ENCODE measurements at places on chromosomes 2 and 18. TPM values are rescaled to one million over a fixed set of nuclear protein-coding genes. Genes with fewer than 3 reads are reported as not detected.

GRCh38 chr2:12099374-12099773 is 352.9 kb downstream of the LPIN1 start:
- no peak for DNase-seq

- DNase-seq = no peak
Observed at GRCh38 chr2:190137561-190137960, 75.0 kb upstream of the MSTN start.

DNA sequence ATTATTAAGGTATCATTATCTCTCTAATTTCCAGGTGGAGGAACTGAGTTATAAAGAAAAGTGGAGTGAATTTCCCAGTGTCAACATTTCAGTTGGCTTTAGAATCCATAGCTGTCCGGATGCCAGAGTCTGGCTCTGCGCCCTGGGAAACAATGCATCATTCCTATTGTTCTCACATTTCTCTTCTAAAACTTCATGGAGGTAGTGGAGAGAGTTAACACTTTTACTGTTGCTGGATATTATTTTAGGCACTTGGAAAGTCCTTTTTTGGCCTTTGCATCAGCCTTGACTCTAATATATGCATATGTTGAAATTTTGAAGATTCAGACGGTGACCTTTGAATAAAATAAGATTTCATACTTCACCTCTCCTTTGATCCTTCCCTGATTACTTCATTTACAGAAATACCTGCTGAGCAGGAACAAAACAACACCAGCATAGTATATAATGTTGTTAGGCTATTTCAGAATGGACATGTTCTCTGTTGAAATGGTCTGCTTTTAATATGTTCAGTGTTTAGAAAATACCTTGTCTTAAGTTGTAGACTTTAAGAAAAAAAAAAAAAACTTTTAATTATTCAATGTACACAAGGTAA is 148.8 kb downstream of the EPHA4 start:
- DNase-seq = no peak

Gene RAB6C
- not detected for total RNA-seq

Gene TMEM178A
- 1.5 TPM for total RNA-seq

Gene ATOH8
- 69.4 TPM for total RNA-seq
